Neural crest cell (in vitro differentiated cells): ENCODE measurements at places on chromosomes 16 and 17. TPM values are rescaled to one million over a fixed set of nuclear protein-coding genes. Genes with fewer than 3 reads are reported as not detected.

DNA sequence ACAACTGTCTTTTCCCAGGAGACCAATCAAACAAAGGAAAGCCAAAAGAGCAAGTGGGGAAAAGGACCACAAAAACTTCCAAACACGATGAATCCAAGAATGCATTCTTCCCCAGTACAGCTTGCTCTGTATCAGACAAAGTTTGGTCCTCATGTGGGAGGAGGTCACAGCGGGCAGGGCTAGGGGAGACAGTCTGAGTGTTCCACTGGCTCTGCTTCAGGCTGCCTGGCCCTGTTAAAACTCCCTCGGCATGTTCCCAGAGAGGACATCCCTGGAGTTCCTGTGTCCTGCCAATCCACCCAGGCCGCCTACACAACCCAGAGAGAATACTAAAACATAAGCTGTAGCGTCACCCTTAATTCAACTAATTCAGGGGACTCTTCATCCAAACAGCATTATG, 415.1 kb upstream of the DYNLRB2 start:
- DNase-seq = no peak

DNA sequence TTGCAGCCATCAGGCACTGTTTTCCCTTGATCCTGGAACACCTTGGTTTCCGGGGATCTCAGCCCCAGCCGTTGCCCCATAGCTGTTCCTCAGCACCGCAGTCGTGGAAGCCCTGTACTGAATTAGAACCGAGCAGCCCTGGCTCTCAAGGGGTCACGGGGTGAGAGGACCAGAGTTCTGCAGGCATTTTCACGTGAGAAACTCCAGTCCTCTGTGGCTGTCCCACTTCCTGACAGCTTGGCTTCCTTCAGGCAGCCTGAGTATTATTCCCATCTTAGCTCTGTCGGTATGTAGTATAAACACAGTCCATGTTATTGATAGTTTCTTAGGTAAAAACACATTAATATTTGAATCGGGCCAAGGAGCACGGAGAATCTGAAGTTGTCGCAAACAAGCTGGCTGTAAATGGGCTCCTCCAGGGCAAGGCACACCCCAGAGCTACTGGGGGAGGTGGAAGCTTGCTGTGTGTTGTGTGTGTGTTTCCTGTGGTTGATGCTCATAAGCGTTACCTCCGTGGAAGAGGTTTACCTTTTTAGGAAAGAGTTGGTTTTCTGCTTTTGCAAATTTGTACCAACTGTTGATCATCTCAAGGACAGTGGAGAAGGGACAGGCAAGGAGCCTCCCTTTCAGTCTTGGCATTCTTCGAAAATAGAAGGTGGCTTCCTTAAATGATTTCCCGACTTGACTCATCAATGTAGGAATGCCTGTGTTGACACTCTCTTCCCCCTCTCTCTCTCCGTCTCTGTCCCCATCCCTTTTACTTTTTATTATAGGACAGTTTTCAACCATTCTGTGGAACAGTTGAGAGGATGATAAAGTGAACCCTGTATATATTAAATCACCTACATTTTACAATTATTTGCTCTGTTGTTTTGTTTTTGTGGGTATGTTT, 208.9 kb upstream of the CHMP6 start:
- DNase-seq = no peak

DNA sequence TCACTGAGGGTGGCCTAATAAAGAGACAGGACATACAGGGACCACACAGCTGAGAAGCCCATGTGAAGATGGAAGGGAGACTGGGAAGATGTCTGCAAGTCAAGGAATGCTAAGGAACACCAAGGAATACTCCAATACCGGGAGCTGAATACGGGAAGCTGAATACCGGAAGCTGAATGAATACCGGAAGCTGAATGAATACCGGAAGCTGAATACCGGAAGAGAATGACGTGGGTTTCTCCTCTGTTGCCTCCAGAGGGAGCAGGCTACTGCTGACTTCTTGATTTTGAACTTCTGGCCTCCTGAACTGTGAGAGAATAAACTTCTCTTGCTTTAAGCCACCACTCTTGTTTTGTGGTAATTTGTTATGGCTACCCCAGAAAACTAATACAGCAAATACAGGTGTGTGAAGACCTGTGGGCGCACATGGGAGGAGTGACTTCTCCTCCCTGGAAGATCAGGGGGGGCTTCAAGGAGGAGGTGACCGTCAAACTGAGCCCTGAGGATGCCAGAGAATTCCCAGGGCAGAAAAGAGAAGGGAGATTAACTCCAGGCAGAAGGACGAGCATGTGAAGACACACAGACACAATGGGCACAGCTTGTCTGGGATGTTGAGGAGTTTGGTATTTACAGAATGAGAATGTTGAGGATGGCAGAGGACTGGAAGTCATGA, 259.9 kb downstream of the IRF8 start:
- no peak for DNase-seq

- DNase-seq = no peak
These were observed 18.6 kb upstream of the LONP2 start for GRCh38 chr16:48225456-48225855.

GRCh38 chr16:72961115-72961832, 86.7 kb downstream of the ZFHX3 start:
- no peak for DNase-seq

C17orf67 gene
- 2.3 and 2.4 TPM in 2 replicates for total RNA-seq

DNA sequence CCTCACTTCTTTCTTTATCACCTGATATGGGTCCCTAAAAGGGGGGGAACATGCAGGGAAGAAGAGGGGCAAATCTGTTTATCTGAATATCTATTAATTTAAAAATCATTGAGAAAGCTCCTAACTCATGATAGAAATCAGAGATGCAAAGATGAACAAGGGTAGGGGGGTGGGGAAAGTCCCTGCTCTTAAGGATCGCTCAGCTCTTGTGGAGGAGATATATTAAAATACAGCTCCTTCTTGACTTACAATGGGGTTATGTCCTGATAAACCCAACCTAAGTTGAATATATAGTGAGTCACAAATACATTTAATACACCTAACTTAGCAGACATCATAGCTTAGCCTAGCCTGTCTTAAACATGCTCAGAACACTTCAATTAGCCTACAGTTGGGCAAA, 237.5 kb downstream of the MAF start:
- DNase-seq = no peak

- peak; percentile 42 for DNase-seq
These were observed 9.8 kb downstream of the TMEM208 start for GRCh38 chr16:67236563-67237395.
